ENCODE measurements at places on chromosomes 12 and 14.

DNA sequence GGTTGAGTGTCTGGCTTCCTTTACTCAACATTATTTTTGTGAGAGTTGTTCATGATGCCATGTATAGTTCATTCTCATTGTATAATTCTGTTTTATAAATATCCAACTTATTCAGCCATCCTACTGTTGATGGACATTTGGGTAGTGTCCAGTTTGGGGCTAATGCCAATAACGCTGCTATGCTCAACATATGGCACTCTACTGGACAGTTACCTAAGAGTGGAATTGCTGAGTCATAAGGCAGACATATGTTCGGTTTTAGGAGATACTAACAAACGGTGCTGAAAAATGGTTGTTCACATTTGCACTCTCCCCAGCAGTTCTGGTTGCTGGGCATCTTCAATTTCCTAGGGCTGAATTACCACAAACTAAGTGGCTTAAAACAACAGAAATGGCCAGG, 28.7 kb upstream of the P2RX4 start:
- no peak for DNase-seq

- no peak for DNase-seq
Measured at GRCh38 chr12:103560604-103561101, 26.4 kb upstream of the STAB2 start.

DNA sequence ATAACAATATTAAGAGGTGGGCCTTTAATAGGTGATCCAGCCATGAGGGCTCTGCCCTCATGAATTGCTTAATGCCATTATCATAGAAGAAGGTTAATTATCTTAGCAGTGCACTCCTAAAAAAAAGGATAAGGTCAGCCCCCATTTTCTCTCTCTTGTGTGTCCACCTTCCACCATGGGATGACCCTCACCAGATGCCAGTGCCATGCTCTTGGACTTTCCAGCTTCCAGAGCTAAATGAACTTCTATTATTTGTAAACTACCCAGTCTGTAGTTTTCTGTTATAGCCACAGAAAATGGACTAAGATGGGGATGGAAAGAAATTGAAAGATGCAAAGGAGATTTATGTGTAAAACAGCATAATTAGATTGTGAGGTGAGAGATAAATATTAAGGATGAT, 125.4 kb downstream of the FOXA1 start:
- DNase-seq = no peak

GRCh38 chr12:114232187-114232586, 173.8 kb downstream of the TBX5 start:
- DNase-seq = no peak

DNA sequence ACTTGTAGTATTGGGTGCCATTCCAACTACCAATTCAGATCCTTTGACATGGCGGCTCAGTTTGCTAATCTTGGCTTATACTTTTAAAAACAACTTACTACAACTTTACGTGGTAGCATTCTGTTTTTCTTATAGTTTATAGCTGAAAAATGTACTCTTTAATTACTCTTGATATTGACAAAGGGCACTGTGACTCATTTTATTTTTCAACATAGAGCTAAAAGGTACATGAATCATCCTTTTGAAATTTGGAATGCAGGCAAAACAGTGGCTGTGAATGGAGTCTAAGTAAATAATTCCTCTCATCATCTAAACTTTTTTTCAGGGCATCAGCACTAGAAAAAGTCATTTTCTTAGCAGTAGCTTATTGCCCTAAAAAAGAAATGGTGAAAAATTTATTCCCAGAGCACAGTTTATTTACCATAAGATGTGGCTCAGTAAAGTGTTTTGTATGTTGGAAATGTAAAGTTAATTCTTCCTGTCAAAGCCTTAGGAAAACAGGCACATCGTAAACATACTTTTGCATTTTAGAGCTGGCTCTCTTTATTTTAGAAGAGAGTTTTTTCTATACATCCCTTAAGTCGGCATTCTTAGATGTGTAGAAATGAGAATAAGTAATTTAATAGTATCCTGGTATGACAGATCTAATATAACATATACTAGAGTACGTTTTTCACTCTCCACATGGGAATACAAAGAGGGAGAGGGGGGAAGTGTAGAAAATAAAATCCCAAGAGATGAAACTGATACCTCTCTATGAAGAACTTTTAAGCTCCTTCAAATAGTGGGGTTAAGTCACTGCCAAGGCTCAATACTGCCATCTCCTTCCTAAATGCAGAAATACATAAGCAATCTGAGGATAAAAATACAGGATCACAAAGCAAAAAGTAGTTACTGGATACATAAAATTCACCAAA, 55.2 kb downstream of the SLC25A21 start:
- no peak for DNase-seq

- peak; percentile 80 for DNase-seq
Measured at GRCh38 chr12:121579981-121580868, 598 bp downstream of the KDM2B start.
